LoVo (cell line): ENCODE measurements at places on chromosomes 1 and 21.
A peak's percentile ranks its signal among the peaks of the same experiment; 100 is the strongest.

GRCh38 chr1:23742670-23743286, 493 bp upstream of the ELOA start:
- peak; percentile 28 for DNase-seq

GRCh38 chr1:182374101-182374834, 17.3 kb downstream of the GLUL start:
- DNase-seq, result no peak

DNA sequence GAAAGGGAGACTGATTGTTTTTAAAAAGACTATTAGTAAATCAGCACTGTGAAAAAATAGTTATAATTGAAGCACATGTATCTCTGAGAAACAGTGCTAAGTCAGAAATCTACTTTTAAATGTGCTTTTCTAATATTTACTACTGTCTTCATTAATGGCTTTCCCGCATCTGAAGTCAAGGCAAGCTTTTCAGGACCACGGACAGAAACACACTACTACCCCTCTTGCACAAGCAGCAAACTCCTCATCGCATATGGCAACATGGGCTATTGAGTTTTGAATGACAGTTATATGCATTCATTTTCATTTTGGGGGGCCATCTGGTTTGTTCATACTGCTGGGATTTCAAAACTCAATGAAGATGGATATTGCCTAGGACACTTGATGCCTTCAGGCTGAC, 433.4 kb upstream of the CAMK1G start:
- peak; percentile 31 for DNase-seq

- DNase-seq, result no peak
These were observed 132.1 kb downstream of the ASTN1 start for GRCh38 chr1:177032434-177032833.

DNA sequence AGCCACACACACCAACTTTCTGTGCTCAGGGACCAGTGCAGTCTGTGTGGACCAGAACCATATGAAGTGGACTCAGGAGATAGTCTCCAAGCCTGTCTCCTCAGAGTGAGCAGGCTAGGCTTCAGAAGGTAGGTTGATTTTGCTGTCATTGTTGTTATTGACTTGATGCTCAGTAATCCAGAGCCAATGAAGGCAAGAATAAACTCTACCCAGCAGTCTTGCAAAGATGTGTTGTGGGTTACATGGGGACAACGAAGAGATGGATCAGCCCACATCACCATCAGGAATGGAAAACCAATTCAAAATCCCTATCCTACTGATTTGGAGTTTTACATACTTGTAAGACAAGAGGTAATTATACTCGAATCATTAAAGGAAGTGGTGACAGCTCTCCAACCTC, 37.4 kb downstream of the PHC2 start:
- DNase-seq, result no peak

GRCh38 chr1:3786468-3787348, 9.6 kb downstream of the LRRC47 start:
- no peak for DNase-seq

DNA sequence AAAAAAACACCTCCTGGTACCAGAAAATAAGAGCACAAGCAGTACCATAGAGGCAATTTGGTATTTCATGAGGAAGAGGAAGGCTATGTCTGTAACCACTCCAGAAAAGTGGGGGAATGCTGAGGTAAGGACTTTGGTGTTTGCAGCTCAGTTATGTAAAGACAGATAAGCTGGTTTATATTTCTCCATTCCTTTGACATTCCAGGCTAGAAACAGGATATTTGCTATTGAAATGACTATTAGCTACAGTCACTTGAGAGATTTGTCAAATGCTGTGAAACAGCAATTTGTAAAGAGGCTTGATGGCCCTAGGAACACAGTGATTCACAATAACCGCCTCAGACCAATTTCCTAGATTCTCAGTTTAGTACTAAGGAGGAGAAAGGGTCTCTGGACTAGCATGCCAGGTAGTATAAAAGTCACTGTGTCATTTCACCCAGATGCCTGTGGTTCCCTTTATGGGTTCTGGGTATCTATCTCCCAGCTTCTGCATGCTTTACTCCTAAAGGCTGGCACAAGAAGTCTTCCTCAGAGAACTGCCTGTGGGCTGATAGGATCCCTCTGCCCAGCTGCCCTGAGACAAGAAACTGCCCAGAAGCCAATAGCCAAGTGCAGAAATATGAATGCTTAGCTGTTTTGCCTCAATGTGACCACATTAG, 80.5 kb downstream of the VCAM1 start:
- no peak for DNase-seq

GRCh38 chr1:200707116-200707515, 31.6 kb upstream of the CAMSAP2 start:
- DNase-seq, result no peak

DNA sequence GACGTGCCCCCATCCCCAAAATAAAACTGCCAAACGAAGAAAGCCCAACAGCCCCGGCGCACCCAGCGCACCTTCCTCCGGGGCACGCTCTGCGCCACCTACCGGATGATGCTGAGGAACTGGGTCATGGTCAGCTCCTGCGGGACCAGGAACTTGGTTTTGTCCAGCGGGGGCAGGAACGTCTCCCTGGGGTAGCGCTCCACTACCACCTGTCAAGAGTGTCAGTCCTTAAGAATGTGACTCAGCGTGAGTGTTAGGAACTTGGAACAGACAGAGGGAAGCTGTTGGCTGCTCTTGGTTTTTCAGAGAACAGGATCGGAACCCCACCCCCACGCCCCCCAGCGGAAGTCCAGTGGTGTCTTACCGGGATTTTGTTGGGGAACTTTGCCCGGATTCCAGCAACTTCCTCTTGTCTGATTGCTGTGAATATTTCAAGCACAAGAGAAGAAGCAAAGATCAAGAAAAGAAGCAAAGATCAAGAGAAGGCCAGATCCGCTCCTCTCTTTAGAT, 431 bp downstream of the MAP1LC3C start:
- DNase-seq, result peak; percentile 69

DNA sequence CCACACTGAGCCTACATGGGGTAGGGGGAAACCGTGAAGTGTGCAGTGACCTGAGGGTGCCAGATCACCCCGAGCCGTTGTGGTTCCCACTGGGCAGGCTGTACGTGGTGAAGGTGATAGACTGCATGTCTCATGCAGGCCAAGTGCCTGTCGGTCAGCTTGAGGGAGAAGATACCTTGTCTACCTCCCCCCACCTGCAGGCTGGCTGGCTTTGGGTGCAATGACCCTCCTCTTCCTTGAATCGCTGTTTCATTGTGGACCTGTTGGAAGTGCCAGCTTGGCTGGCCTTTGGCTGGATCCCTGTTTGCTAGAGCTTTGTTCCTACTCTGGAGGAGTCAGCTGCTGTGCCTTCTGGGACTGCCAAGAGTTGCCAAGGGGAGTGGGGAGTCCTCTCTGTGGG, 92.5 kb downstream of the GALNT2 start:
- DNase-seq, result no peak

DNA sequence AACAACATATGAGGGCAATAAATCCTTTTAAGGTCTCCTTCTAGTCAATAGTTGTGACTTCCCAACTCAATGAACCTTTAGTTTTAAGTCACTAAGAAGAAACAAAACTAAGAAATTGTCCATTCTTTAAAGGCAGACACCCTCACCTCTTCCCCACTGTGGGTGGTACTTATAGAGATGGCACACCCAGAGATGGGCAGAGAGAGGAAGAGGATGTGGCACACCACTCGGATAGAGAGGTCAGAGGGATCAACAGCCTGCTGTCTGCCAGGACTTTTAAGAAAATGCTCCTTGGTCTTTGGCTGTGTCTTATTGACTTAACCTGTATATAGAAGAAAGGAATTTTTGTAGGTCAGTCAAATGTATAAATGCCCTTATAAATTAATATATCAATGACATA, 45.1 kb downstream of the FASLG start:
- DNase-seq, result no peak

DNA sequence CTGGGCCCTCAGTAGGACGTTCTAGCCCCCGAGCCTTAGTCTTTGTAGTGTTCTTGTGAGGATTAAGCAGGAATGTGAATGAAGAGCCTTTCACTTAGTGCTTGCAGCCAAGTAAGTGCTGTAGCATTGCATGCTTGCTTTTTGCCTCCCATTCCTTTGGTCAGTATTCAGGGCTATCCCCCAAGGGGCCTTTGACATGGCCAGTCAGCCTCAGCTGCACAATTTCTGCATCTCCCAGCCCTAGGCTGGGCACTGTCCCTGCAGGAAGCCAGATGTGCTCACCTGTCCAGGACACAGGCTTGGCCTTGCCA, 30.5 kb downstream of the SOX13 start:
- DNase-seq, result no peak

- DNase-seq, result peak; percentile 61
These were observed 32.0 kb downstream of the VANGL2 start for GRCh38 chr1:160432371-160432786.

DNA sequence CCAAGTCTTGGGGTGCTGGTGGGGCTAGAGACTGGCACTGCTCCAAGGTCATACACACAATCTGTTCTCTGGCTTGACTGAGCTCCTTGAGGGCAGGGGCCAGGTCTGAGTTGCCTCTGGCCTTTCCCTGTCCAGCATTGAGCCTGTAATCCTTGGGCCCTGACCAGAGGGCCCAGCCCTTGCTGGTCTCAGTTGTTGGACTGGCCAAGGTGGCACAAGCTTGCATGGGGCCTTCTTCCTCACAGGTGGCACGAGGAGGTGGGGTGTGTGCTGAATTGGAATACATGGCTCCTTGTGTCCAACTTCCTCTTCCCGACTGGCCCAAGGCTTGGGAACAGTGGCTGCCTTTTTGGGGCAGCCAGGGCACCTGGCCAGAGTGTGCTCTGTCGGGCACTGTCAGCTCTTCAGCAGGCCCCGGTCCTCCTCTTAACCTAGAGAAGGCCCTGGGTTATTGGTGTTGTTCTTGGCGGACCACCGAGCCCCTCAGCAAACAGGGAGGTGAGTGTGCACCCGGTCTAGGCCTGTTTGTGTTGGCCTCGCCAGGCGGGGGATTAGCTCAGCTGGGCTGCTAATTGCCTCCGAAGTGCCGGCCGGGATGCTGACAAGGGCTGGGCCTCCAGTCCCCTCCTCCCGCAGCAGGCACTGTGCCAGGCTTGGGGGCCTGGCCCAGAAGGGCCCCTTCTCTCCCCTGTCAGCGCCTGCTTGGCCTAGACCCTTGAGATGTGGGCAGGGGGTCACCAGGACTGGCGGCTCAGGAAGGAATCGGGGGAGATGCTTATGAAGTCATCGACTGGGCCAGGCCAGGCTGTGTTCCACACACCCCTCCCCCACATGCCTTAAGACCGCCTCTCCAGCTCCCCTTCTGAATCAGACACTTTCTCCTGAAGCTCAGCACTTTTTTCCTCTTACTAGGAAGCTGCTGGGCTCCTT, 28.5 kb downstream of the WNT4 start:
- no peak for DNase-seq

DNA sequence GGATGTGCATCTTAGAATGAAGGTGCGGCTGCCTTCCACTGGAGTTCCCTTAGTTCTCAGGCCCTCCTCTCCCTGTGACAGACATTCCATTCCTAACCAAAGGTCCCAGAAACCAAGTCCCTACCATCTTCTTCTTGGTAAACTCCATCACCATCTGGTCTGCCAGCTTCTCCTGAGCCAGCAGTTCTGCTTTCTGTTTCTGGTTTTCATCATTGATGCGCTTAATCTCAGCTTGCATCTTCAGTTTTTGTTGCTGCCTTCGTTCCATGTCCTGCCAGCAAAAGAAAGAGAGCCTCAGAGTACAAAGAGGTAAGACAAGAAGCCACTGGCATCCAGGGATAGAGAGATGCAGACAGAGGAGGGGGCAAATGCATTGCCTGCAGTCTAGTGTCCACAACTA, 18.0 kb upstream of the VSIG8 start:
- no peak for DNase-seq

GRCh38 chr1:209767096-209767495, 11.2 kb downstream of the TRAF3IP3 start:
- DNase-seq, result no peak

GRCh38 chr1:2823921-2824610, 22.6 kb upstream of the TTC34 start:
- no peak for DNase-seq

DNA sequence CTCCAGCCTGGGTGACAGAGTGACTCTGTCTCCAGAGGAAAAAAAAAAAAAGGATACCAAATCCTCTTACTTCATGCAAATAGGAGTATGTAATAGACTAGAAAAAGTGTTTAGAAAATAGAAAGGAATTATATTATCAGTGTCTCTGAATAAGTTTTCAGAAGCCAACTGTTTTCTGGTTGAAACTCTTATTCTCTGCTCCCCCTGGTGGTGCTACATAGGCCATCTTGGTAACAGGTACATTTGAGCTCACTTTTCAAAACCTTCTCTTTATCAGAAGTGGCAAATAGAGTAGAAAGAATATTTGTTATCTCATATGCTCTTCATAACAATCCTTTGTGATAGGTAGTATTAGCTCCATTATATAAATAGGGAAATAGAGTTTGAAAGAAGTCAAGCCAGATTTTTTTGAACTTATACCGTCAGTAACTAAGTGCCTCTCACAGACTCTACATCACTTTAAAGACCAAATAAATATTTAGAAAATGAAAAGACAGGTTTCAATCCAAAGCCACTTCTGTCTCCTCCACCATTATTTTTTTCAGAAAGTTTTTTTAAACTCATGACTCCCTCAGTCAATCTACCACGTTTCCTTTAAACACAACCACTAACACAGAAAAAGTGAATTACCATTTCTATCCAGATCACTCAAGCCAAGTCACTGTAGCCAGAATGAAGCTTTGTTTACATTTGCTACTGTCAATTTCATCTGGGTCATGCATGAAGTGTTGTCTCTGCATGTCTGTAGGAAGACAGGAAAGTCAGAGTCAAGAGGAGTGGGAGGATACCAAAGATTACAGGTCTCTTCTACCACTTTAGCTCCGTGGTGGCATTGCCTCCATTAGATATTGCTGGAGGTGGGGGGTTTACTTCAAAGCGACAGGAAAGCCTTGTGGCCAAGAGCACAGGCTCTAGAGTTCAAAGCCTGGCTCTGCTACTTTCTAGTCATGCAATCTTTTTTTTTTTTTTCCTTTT, 45.6 kb downstream of the IL23R start:
- DNase-seq, result no peak

- DNase-seq, result no peak
These were observed 21.7 kb downstream of the LRRN2 start for GRCh38 chr1:204663644-204664383.

GRCh38 chr1:56436912-56437417, 142.4 kb downstream of the PLPP3 start:
- no peak for DNase-seq

DNA sequence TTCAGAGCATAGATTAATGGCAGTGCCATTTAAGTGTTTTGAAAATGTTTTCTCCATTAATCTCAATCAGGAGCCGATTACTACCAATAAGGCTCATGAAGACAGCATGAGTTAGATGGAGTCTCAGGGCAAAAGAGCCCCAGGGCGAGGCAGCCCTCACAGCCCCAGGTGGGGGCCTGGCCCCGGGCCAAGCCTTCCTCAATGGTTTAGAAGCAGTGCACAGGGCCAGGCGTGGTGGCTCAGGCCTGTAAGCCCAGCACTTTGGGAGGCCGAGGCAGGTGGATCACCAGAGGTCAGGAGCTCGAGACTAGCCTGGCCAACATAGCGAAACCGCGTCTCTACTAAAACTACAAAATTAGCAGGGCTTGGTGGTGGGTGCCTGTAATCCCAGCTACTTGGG, 348.1 kb upstream of the VAMP3 start:
- DNase-seq, result no peak

- DNase-seq, result no peak
These were observed 55.2 kb downstream of the SLC9A1 start for GRCh38 chr1:27099587-27100334.

GRCh38 chr1:116900471-116901365, 9.0 kb upstream of the PTGFRN start:
- no peak for DNase-seq
